Stimulated activated CD4-positive, alpha-beta T cell treated with anti-CD3 and anti-CD28 coated beads, Interleukin-1b, Interleukin-23, amount 100 ng/mL, for 24 hours (primary cell): ENCODE measurements at places on chromosomes 12 and 14.

DNA sequence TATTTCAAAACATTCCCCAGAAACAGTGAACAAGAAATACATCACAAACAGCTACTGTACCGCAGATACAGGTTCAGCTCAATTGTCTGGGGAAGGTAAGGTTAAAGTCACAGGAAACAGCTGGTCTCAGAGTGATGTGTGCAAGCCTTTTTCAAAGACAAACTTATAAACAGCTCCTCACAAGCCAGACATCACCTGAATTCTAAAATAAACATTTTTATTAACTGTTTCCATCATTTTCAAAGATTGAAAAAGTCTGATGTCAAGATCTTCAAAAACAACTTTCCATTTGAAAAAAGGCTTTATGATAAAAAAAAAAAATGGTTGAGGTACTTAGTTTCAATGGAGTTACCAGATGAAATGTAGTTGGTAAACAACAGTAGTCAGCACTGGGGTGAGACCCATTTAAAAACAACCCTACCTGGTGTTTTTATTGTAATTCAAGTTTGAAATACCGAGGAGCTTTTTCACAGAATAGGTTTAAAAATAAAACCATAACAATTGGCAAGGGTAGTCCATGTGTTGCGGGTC lies 4.0 kb downstream of the BTG1 start:
- no peak for DNase-seq

- no peak for DNase-seq
Measured at GRCh38 chr12:82149045-82149444, 209.1 kb downstream of the CCDC59 start.

DNA sequence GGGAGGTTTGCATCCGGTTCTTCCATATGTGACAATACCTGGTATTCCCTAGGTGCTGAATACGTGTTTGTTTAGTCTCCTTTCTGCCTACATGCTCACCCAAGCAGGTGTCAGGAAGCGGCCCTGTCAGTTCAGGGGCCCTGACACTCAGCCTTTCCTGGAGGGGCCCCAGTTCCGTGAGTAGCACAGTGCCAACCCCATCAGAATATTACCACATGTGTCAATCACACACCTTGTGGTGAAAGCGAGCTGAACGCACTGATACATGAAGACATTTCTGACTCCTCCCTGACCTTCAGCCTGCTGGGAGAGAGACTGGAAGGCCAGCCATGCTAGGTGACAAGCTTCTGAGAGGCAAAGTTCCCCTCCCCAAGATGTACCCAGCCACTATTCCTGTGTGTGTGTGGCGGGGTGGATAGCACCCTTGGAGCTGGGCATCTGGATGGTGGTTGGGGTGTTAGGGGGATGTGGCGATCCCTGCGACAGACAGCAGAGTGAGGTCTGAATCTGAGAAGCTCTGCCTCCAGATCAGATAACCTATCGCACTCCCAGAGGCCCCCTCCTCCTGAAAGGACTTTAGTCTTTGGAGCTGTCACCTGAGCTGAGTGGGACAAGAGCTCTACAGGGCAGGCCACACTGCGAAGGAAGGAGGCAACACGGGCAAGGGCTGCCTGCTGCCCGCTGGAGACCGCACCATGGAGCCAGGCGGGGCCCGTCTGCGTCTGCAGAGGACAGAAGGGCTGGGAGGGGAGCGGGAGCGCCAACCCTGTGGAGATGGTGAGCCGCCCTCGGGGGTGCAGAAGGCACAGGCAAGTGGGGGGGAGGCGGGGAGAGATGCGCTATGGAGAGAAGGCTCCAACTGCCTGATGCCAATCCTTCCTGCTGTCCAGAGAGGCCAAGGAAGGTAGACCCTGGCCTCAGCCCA lies at the start of gene SOAT2:
TSS of gene SOAT2 (plus strand) at position 604 of the 925 bp plus-strand sequence. CDS start at position 696, 92 bp downstream.
- no peak for DNase-seq

GRCh38 chr14:64247195-64247594 lies 47.0 kb downstream of the ESR2 start:
- no peak for DNase-seq

DNA sequence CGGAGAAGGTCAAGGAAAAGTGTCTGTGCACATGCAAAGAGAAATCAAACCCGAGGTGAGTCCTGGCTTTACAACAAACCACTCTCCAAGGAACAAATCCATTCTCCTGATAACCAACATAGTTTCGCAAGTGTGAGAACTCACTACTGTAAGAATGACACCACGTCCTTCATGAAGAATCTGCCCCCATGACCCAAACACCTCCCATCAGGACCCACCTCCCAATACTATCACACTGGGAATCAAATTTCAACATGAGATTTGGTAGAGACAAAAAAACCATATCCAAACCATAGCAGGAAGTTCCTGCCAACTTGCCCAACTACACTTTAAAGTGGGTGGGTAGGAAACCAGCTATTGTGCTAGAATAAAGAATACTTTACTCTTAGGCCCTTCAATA lies 2.4 kb upstream of the ERC1 start:
- DNase-seq: no peak

DNA sequence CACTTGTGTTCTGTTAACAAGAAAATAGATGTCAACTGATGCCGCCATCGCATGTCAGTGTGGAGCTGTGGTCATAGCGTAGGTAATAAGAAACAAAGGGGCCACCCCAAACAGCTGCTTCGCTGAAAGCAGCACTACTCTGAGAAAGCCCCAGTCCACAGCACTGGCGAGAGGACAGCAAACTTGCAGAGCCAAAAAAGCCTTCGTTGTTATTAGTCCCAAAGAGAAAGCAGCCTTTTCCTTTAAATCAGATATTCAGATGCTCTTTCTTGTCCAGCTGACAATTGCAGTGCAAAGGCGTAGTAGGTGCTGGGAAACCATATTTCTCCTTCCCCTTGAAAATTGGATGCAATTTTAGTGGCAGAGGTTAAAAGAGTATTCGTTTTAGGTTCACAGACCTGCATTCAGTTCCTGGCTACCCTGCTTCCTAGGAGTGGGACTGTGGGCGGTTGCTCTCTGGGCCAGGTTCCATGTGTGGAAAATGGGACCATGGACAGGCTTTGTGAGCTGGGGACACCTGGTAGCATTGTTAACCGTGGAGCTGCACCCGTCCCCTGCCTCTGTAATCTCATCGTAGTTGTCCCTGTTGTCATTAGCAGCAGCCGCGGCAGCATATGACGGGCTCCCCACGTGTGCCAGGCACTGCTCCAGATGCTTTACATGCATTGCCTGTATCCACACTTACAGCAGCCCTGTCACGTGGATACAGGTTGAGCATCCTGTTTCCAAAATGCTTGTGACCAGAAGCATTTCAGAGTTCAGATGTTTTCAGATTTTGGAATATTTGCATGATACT lies 54.2 kb downstream of the ELK3 start:
- no peak for DNase-seq

DNA sequence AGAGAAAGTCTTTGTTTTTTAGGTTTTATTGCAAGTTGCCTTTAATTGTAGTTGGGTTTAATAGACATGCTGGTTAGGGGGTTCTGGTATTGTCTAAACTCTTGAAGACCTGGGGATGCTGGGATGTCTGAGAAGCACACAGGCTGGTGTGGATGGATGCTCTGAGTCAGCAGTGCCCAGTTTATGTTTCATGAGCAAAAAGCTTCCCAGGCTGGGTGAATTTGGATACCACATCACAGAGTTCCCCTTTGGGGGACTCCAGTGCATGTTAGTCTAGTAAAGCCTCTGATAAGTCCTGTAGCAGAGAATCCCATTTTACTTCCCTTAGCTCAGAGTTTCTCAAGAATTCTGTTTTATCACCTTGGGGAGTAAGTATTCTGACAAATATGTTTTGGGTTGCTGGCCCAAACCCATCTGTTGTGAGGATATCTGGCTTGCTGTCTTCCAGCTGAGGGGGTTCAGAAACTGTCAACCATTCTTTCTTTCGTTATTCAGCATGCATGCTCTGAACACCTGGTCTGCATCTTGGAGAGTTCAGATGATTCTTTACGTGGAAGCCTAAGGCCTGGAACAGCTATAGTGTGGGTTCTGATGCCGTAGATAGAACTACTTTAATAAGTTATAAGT lies 509.1 kb downstream of the VRK1 start:
- no peak for DNase-seq

- DNase-seq: peak; percentile 42
Measured at GRCh38 chr14:50344116-50344775, 32.1 kb downstream of the DMAC2L start.

GRCh38 chr14:42929806-42930480 lies 1323.3 kb downstream of the LRFN5 start:
- DNase-seq: no peak

- DNase-seq: no peak
Measured at GRCh38 chr12:2662524-2662923, 132.2 kb upstream of the FKBP4 start.

GRCh38 chr14:73771848-73772638 lies 57.9 kb upstream of the PNMA1 start:
- DNase-seq: no peak

GRCh38 chr14:95102680-95103044 lies 54.7 kb downstream of the DICER1 start:
- no peak for DNase-seq

GRCh38 chr14:69941768-69942742 lies 62.8 kb downstream of the SMOC1 start:
- DNase-seq: no peak

- no peak for DNase-seq
Measured at GRCh38 chr12:124778411-124778810, 85.3 kb downstream of the SCARB1 start.

- DNase-seq: no peak
Measured at GRCh38 chr14:69828354-69828753, 31.3 kb upstream of the SLC10A1 start.

- DNase-seq: no peak
Measured at GRCh38 chr12:51049525-51049924, 1.4 kb downstream of the LETMD1 start.
